Mammary epithelial cell (primary cell): ENCODE measurements at places on chromosomes 3 and 15. TPM values are rescaled to one million over a fixed set of nuclear protein-coding genes. Genes with fewer than 3 reads are reported as not detected.

DNA sequence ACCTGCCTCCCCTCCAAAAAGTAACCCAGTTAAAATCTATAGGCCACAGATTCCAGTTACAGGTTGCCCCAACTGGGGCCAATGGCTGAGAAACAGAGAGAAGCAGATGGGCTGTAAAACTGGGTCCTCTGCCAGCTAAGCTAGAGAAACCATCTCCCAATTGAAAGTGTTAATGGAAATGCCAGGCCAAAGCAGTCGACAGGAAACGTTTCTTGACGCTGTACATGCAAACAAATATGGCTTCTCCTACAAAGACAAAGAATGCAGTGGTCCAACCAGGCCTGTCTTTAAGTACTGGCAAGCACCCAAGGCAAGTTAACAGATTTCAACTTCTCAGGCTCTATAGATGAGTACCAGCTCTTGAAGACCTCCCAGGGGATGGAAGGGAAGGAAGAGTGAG is 71.3 kb downstream of the MAGI1 start:
- DNase-seq: no peak

- DNase-seq: no peak
These were observed 491 bp upstream of the SENP7 start for GRCh38 chr3:101513419-101513986.

- DNase-seq: peak; percentile 3
These were observed 63.3 kb downstream of the ZNF106 start for GRCh38 chr15:42427429-42428223.

DNA sequence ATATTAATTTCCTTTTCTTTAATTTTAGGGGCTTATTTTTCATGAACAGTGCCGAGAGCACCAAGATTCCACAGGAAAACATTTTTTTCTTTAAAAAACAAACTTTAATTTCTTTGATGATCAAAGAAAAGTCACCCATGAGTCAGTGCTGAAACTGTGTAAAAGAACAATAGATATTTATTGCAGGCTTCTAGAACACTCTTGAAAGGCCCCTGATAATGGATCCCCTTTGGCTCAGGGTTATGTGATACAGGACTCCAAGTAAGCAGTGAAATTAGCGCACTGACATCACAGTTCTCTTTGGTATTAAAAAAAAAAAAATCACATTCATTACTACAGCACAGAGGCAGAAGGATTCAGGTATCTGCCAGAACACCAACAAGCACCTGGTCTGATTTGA is 66.1 kb upstream of the MYZAP start:
- no peak for DNase-seq

DNA sequence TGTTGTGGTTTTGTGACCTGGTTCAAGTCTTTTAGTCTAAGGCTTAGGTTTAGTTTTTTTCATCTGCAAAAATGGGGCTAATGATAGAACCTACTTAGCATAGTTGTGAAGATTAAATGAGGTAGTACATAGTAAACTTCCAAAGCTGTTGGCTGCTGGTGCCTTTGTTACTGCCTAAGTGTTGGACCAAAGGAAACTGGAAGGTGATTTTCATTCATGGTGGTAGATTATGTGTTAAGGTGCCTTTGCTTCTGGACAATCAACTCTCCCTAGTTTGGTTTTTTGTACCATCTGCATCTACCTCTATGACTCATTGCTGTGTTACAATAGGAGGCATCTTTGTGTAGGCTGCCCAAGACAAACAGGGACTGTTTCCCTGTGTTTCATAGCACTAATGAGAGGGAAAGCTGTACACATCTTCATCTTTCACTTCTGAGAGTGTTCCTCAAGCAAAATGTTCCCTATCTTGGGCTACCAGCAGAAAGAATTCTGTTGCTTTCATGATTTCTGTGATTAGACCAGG is 3.2 kb downstream of the MAP2K1 start:
- peak; percentile 74 for DNase-seq

- DNase-seq: no peak
These were observed 299.0 kb downstream of the NR2F2 start for GRCh38 chr15:96629511-96629910.

DNA sequence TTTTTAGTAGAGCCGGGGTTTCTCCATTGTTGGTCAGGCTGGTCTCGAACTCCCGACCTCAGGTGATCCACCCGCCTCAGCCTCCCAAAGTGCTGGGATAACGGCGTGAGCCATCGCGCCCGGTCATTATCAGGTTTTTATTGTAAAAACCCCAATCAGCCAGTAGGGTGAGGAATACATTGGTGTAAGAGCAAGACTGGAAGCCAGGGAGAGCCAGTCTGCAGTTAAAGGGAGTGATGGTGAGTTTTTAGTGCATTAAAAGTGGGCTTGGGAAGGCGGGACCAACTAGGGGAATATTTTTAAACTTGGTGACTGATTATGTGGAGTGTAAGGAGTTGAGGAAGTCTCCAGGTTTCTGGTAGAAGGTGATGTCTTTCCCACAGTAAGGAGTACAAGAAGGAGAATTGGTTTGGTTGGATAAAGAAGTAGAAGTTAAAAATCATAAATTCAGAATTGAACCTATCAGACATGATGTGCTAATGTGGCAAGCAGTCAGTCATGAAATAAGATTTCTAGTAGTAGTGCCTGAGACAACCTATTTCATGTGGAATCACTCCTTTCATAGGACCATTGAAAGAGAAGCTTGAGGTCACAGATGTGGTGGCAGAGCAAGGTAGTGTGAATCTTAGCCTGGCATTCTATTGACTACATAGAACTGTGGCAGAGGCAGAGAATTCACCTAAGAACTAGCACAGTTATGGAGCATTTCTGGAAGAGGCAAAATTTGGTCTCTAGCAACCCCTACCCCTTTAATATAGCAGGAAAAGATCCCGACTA is 2.4 kb upstream of the DCBLD2 start:
- no peak for DNase-seq

DNA sequence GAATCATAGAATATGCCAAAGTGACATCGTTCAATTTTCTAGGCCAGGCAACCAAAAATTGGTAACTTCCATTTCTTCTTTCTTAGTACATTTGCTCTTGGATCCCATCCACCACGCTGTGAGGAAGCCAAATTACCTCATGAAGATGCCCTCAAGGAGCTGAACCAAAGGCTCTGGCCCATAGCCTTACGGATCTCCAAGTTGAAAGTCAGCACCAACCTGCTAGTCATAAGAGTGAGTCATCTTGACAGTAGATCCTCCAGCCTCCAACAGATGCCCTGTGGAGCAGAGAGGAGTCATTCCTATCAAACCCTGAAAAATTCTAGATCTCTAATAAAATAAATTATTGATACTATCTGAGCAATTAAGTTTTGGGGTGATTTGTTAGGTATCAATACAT is 322.5 kb upstream of the COL8A1 start:
- peak; percentile 57 for DNase-seq

- no peak for DNase-seq
These were observed 697.3 kb downstream of the NR2F2 start for GRCh38 chr15:97027772-97028171.

GRCh38 chr3:72376956-72377710 is 471.1 kb downstream of the SHQ1 start:
- no peak for DNase-seq

DNA sequence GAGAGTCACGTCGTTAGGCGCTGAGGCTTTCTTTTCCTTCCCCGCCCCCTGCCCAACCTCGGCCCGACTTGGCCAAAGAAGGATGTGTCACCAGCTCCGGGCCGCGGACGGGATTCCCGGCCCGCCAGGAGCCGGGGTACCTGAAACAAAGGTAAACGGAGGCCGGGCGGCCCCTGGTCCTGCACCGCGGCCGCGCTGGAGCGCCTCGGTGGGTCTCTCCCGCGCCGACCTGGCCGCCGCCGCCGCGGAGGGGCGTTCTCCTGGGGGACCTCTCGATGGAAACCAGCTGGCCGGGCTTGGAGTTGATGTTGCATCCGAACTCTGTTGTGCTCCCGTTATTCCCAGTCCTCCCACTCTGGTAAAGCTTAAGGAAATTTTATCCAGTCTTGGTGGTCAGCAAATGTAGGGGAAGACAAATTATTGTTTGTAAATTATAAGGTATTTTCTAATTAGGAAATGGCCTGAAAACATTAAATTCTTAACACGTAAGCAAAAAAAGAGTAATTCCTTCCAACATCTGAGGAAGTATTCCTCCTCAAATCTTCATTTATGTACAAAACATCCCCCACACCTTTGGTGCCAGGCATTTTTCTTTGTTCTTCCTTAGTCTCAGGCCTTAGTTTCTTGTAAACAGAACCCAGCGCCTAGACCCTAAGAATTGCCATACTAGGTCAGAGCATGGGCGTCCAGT is 888 bp downstream of the PPP2R3A start:
- no peak for DNase-seq

- no peak for DNase-seq
These were observed 60.8 kb downstream of the RGMA start for GRCh38 chr15:93028111-93028631.

Gene ANKRD63
- not detected for polyA plus RNA-seq

Gene TLE3
- 21.2 TPM for polyA plus RNA-seq

Gene ISG20
- polyA plus RNA-seq: 7.9 TPM

Gene ZNF662
- polyA plus RNA-seq: 0.12 TPM

Gene FAM81A
- 0.97 TPM for polyA plus RNA-seq

Gene GOLGA8J
- not detected for polyA plus RNA-seq

Gene CACNA2D2
- 0.03 TPM for polyA plus RNA-seq

Gene CASR
- polyA plus RNA-seq: not detected

Gene LRRC58
- 12.9 TPM for polyA plus RNA-seq
